ENCODE measurements at places on chromosomes 7 and 10.

GRCh38 chr10:125554016-125554703 lies 128.8 kb downstream of the TEX36 start:
- no peak for DNase-seq

DNA sequence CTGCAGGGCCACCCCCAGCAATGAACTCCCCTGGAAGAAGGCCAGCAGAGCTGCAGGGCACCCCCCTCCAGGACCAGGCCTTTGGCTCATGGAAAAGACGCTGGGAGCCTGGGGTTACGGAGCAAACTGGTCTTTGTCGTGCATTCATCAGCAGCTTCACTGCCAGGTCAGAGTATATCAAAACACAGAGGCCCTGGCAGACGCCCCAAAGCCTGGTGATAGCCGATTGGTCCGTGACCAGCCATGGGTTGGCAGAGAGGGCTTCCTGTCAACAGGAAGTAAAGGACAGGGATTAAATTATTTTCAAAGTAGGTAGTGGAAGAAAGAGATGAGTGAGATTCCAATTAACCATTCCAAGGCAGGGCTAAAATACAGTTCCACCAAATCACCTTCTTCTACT lies 9.0 kb downstream of the PRKAG2 start:
- no peak for DNase-seq

DNA sequence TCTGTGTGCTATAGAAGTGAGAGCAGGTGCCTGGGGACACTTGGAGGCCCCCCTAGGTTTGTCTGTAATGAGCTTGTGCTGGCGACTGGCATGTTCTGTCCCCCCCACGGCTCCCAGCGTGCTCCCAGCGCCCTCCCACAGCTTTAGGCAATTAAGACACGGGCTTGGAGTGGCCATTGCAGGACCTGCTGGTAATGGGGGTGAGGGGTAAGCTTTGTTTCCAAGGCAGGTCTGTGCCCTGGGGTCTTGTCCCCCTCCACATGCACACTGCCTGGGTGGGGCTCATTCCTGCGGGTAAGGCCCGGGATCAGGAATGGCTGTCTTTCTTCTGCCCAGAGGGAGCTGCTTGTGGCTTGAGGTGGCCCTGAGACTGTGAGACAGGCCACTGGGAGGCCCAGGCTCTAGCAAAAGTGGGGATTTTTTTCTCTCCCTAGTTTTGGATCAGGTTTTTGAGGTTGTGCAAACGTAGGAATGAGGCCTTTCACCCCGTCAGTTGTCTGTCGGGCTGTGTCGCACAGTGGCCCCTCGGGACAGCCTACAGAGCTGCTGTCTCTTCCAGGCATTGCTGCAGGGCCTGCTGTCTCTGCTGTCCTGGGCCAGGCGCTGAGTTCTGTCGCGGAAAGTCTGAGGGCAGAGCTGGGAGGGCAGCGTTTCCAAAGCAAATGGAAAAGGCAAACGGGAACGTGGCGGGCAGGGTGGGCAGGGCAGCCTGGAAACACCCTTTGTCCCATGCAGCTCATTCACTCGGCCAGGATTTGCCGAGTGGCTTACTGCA lies 107.4 kb downstream of the LHPP start:
- no peak for DNase-seq

GRCh38 chr10:53395449-53395848 lies 622.9 kb upstream of the MBL2 start:
- DNase-seq, result no peak

DNA sequence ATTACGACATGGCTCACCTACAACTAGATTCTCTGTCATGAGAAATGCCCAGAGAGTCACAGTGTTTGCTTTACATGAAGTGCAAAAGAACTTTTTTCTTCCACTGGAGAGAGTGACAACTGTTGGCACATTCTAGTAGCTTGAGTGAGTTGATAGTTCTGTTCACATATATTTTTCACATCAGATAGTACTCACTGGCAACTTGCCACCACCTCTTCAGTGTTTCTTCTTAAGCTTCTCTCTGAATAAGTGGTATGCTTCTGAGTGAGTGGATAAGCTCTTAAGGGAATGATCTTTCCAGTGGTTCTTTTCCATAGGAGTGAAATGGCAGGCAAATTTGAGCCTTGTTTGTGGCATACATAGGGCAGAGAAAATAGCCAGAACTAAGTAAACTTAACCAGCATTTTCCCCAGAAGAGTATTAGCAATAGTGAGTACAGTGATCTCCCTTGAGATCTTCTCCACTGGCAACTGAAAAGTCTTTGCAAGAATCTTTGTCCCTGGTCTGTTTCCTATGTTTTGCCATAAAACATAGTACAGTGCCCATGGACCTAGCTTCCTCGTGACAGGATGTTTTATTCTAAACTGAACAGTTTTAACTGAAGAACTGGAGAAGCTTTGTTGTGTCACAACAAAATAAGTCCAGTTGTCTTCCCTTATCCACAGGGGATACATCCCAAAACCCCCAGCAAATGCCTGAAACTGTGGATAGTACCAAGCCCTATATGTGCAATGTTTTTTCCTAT lies 125.4 kb upstream of the CDK13 start:
- DNase-seq, result no peak
